ENCODE measurements at places on chromosomes 16 and 17.

DNA sequence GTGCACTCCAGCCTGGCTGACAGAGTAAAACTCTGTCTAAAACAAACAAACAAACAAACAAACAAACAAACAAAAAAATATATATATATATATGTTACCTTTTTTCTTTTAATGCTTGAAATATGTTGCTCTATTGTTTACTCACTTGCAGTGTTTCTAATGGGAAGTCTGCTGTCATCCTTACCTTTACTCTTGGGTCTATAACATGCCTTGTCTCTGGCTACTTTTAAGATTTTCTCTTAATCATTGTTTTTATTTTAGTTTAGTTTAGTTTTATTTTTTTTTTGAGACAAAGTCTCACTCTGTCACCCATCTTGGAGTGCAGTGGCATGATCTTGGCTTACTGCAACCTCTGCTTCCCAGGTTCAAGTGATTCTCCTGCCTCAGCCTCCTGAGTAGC lies 16.1 kb upstream of the TNRC6A start:
- DNase-seq = no peak

DNA sequence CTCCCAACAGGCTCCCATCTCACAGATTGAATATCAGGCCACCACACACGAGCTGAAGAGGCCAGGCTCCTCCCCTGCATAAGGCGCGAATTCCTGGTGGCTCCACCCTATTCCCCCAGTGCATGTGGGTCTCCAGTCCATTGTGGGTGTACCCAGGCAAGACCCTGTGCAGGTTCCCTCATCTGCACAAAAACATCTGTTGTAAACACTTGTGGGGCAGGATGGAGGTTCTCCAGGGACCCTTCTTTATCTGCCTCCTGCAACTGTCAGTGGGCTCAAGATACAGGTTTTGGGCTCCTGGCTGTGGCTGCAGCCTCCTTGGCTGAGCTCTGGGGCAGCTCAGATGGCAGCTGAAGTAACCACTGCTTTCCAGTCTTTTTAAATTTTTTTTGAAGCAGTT lies 17.6 kb upstream of the LGALS9 start:
- no peak for DNase-seq

DNA sequence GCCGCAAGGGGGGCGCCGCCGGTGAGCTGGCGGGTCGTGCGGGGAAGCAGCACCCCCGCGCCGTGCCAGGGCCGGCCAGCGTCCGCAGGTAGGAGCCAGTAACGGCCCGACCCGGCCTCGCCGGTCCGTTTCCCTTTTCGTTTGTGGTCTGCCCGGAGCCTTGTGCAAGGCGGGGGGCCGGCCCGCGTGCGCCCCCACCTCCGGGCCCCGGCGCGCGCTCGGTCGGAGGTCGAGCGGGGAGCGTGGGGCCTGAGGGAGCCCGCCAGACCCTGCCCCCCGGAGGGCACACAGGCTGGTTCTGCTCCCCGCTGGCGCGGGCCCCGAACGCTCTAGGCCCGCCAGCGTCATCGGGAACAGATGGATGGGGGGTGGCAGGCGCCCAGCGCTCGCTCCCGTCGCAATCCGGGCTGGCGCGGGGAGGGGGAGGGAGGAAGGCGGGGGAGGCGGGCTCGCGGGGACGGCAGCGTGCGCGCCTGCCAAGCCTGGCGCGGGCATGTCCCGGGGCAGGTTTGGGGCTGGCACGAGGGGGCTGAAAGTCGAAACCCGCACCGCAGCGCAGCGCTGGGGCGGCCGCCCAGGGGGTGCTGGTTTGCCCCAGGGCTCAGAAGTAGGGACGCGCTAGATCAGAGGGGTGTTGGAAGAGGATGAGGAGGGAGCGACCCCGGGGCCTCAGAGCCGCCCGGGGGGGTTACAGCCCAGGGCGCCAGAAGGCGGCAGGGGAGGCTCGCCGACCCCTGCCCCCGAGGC lies 1.5 kb upstream of the GSE1 start:
- DNase-seq = peak; percentile 68

- DNase-seq = no peak
These were observed 22.1 kb downstream of the TMC7 start for GRCh38 chr16:19005561-19006445.

GRCh38 chr16:11759163-11759834 lies 16.6 kb upstream of the TXNDC11 start:
- DNase-seq = no peak

GRCh38 chr16:74773446-74774222 lies 986 bp downstream of the FA2H start:
- no peak for DNase-seq

GRCh38 chr17:78677303-78678221 lies 100.4 kb upstream of the DNAH17 start:
- no peak for DNase-seq

DNA sequence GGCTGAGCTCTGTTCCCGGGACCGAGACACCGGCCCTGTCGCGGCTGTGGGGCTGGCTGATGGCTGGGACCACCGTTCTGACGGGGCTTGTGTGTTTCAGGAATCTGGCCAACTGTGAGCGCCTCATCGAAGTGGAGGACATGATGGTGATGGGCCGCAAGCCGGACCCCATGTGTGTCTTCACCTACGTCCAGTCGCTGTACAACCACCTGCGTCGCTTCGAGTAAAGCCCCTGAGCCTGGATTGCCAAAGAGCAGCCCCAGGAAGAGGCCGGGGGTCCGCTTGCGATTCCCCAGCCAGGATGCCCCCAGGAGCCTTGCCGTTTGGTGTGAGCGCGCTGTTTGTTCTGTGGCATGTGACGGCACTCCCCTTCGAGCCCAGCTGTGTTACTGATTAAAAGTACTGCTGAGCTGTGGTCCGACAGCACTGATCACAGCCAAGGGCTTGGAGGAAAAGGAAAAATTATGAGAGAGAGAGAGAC lies 23.0 kb downstream of the SMTNL2 start:
- DNase-seq = no peak

- no peak for DNase-seq
These were observed 201.6 kb upstream of the C17orf78 start for GRCh38 chr17:37174205-37174604.

GRCh38 chr17:32828822-32829221 lies 48.1 kb downstream of the MYO1D start:
- no peak for DNase-seq

- no peak for DNase-seq
These were observed 22.3 kb upstream of the SMPD3 start for GRCh38 chr16:68470461-68471150.

GRCh38 chr16:64440005-64440404 lies 681.9 kb downstream of the CDH11 start:
- DNase-seq = no peak

- DNase-seq = no peak
These were observed 29.2 kb downstream of the GNA13 start for GRCh38 chr17:65027305-65027704.

DNA sequence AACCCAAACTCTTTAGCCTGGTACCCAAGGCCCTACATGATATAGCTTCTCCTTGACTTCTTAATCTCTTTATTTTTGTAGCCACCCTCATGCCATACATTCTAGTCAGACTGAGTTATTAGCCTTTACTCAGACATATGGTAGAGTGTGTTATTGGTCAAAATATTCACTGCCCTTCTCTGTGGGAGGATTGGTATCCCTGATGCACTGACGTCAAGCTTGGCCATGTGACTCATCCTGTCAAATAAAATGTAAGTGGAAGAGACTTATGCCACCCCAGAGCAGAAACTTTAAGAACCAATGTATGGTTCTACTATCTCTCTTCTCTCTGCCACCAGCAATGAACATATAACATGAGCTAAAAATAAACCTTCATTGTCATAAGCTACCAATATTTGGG lies 12.2 kb upstream of the BEAN1 start:
- no peak for DNase-seq

- DNase-seq = no peak
These were observed 33.7 kb upstream of the NPTX1 start for GRCh38 chr17:80510132-80510531.

DNA sequence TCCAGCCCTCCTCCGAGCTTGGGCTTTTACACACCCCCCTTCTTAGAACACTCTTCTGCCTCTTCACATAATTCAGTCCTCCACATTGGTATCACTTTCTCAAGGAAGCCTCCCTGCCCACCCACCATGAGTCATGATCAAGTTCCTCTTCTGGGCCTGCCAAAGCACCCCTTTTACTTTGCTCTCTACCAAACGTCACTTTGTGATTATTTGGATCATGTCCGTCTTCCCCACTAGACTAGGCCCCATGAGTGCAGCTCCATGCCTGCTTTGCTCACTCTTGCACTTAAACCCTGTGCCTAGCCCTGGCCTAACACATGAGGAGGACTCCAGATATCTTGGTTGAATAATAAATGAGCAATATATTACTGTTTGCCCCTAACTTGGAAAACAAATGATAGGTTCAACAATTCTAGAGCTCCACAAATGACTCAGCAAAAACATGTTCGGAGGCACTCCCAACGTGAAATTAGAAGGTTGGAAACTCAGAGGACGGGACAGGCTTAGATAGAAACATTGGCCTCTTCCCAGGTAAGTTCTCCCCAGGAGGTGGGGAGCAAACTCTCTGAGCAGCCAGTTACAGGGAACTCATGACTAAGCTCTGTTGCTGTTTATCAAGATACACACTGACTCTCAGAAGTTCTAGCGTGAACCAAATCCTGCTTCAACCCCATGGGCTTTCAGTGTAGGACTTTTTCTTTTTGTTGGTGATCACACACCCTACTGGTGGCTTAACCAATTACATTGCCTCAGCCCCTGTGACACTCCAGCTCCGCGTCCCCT lies 28.3 kb downstream of the G6PC1 start:
- DNase-seq = peak; percentile 68

DNA sequence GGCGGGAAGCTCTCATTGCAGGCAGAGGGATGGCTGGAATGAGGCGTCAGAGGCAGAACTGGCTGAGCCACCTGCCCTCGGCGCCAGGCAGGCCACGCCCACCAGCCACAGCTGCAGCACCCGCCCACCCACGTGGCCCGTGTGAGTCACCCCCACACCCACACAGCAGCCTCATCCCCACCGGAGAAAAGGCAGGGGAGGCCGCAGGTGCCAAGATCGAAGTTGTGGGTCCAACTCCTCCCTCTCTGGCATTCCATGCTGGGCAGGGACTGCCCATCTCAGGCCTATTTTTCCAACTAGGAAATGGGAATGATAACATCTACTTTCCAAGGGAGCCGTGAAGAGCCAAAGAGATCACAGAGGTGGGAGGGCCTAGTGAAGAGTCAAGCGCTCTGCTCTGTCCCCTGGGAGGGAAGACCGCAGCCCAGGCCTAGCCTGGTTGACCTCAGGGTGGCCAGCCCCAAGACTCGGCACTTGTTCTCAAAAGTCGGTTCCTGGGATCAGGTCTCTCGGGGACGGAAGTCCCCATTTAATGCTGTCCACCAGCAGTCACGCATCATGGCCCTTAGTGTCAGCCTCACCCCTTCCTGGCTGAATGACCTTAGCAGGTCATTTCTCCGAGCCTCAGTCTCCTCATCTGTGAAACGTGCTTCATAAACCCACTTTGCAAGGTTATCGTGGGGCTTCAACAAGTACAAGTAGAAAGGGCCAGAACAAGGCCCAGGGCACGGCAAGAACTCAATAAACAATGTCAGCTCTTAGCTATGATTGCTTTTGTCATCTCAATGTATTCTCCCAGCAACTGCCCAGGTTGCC lies at the start of gene TRPV3:
TRPV3 (minus strand) TSS at position 45 of the 816 bp plus-strand sequence. CDS start 2,962 bp downstream, outside the sequence.
- DNase-seq = no peak

DNA sequence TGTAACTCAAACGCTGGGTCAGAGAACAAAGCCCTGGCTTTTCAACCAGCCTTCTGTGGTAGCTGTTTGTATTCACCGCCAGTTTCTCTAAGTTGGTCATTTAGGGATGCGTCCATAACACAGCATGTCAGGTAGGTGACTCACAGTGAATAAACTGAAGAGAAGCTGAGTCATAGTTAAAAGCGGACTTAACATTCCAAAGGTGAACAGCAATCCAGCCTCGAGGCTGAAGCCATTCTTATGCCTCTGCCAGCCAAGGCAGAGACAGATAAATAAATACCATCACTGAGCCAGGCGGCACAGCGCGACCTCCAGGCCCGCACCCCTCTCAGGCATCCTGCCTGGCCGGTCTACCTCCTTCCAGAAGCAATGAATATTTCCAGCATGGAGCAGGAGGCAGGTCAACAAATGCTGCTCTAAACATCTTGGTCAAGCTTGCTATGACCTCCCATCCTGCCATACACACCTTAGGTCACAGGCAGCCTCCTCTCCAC lies 12.4 kb upstream of the CACNG4 start:
- peak; percentile 80 for DNase-seq

DNA sequence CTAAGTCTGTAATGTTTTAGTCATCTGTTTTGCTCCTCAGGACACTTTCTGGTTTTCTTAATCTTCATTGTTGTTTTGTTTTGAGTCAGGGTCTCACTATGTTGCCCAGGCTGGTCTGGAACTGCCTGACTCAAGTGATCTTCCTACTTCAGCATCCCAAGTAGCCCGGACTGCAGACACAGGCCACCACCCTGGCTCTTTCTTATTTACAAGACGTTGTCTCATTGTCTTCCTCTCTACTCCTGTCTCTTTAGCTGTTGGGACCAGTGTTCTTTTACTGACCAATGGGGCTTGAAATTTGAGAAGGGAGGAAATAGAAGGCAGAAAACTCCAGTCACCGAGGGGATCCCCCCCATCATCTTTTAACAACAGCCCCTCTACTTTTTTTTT lies 1.2 kb downstream of the SCPEP1 start:
- DNase-seq = no peak

GRCh38 chr17:55730808-55731207 lies 8.1 kb upstream of the TMEM100 start:
- no peak for DNase-seq

DNA sequence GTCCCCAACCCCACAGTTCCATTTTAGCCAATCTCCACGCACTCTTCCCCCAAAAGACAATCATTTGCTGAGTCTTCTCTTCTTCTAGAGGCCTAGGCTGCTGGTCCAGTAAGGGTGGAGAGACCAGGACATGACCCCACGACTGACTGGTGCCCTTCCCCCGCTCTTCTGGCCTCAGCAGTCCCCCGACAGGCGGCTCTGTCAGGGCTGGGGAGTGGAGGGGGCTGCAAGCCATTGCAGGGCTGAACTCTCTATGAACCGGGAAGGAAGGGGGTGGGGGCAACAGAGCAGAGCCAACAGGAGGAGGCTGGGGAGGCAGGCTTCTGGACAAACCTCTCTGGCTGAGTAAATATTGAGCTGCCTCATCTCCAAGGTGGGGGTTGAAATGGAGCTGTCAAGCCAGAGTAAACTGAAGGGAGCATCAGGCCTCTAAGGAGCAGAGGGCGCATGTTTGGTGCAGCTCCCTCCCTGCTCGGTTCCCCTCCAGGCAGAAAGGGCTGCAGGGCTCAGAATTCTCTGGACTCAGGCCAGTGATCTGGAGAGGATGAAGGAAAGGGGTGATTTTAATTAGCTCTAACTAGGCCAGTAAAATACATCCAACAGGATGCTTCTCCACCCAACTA lies 8.7 kb downstream of the HOXB1 start:
- no peak for DNase-seq

GRCh38 chr16:4911970-4912386 lies 25.0 kb downstream of the PPL start:
- DNase-seq = peak; percentile 35

GRCh38 chr16:24609740-24610415 lies 70.5 kb downstream of the RBBP6 start:
- peak; percentile 20 for DNase-seq

GRCh38 chr17:50661795-50662391 lies 27.2 kb downstream of the ABCC3 start:
- DNase-seq = peak; percentile 87
